ENCODE measurements at places on chromosomes 5 and 9. TPM values are rescaled to one million over a fixed set of nuclear protein-coding genes. Genes with fewer than 3 reads are reported as not detected.
A peak's percentile ranks its signal among the peaks of the same experiment; 100 is the strongest.

DNA sequence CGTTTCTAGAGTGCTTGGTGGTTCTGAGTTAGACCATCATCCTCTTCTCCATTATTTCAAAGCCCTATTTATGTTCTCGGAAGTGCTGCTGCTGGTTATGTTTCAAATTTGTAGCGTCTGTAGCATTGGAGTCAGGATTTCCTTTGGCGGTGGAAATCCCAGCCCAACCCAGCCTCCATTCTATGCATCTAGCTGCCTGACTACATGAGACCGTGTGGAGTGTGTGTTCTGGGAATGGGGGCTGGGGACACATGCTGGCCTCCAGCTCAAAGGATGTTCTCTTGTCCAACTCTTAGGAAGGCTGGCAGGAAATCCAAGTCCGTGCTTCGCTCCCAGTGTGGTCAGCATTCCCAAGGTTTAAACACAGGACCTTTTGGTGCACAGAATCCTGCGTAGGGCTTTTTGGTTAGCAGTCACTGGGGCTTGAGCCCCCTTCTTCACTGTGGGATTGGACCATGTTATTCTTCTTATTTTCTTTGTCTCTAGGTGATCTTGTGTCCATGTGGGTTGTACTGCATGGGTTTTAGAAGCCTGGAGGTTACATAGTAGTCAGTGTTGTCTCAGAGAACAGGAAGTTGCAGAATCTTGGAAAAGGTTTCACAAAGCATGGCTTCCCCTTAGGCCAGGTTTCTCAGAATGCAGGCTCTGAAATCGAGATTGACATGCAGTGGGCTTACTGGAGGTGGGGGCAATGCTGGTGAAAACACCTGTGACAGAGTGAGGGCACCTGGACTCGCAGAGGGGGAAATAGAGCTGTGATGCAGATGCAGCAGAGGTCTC lies 132.2 kb downstream of the ARHGAP26 start:
- no peak for DNase-seq

DNA sequence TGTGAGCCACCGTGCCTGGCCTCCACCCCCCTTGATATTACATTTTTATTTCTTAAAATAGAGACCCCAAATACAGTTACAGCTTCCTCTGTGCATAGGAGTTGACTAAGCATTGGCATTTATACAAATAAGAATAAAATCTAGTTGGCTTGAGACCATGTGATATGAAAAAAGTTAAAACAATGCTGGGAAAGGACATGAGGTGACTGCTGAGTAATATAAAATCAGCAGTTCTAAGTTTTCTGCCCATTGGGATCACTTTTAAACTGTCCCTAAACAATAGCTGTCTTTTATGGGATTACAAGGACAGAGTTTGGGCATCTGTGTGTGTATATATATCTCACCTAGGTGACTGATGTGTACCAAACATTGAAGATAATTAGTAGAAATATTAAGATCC lies 96.6 kb downstream of the UBE2R2 start:
- peak; percentile 35 for DNase-seq

- no peak for DNase-seq
Measured at GRCh38 chr9:135329571-135330306, 149.8 kb upstream of the PPP1R26 start.

GRCh38 chr5:33701251-33701650 lies 190.5 kb downstream of the ADAMTS12 start:
- no peak for DNase-seq

DNA sequence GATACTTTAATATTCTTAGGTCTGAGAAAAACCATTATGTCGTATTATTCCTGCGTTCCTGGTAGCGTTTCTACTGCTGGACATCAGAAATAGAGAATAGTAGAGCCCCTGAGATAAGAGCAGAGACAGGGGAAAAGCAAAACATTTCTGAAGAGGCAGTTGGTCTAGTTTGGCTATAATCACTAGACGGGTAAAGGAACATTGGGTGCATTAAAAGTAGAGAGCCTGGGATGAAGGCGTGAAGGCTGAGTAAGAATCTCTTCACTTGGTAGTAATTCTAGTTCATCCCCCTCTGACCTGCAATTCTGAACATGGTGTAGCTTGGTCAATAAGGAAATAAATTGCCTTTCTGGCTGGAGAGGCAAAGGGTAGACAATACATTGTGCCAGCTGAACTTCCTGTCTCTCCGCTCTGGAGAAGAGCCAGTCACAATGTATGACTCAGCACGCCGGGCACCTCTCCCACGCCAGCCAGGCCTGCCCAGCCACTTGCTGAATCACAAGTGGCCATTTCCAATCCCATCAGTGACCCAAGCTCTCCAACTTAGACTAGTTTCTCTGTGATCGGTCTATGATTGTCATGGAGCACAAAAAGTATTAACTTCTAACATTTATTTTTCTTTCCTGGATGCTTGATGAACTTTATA lies 75.4 kb downstream of the STK32A start:
- peak; percentile 91 for DNase-seq

- no peak for DNase-seq
Measured at GRCh38 chr5:23506329-23507236, 826 bp upstream of the PRDM9 start.

GRCh38 chr5:177526791-177527190 lies 10.0 kb upstream of the DDX41 start:
- no peak for DNase-seq

GRCh38 chr5:171773106-171773505 lies 12.5 kb upstream of the SMIM23 start:
- DNase-seq: no peak

- DNase-seq: peak; percentile 5
Measured at GRCh38 chr5:106843812-106844416, 826.8 kb downstream of the EFNA5 start.

DNA sequence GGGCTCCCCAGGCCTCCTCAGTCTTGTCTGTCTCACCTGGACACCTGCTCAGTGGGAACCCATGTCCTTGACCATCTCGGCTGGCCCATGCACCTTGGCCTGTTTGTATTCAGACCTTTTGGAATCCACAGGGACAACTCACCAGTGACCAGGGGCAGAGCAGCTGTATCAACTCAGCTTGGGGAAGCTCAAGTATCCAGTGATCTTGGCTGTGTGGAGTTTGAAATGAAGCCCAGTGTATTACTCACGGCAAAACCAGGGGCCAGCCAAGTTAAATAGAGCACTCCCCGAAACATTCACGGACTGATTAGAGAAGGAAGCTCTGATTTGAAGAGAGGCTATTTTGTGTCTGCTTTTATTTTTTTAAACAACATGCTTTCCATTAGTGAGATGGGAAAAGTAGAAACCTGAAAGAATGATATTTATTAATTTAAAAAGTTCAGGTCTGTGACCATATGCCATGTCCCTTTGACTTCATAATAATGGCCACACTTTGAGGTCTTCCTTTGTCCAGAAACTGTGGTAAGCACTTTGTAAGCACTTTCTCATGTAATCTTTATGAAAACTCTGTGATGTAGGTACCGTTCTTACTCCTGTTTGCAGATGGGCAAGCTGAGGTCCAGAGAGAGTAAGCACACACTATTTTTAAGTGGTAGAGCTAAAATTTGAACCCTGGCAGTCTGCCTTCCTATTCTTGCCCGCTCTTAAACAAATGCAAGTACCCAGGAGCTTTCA lies 656.5 kb downstream of the BNC2 start:
- peak; percentile 84 for DNase-seq

DNA sequence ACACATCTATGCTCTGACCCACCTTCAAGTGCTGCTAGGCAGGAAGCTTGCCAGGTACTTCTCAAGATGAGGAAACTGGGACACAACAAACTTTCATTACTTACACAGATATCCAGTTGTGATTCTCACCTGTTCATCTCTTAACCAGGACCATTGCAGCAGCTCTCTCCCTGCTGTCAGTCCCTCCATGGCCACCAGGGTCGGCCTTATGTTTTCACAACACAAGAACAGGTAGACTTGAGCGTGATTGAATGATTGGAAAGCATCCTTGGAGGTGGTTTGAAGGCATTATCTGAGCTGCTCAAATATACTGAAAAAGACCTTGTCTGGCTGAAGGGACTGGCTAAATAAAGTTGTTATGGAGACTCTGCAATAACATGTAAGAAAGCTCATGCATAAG lies 94.4 kb downstream of the MTREX start:
- DNase-seq: peak; percentile 7

DNA sequence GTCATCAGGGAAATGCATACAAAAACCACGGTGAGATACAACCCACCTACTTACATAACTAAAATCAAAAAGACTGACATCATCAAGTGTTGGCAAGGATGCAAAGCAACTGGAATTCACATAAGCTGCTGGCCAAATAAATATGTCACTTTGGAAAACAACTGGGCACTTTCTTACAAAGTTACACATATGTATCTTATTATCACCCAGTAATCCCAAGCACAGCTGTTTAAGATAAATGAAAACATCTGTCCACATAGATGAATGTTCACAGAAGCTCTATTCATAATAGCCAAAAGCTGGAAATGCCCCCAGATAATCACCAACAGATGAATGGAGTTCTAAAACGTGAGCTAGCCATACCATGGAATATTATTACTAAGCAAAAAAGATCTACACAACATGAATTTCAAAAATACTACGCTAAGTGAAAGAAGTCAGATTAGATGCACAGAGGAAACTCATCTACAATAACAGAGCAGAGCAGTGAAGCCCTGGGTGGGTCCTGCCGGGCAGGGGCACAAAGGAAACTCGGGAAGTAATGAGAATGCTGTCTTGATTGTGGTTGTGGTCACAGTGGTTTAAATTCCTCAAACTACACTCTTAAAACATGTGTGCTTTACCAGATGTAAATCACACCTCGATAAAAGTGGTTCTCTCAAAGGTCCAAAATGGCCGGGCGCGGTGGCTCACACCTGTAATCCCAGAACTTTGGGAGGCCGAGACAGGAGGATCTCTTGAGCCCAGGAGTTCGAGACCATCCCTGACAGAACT lies 8.5 kb downstream of the CAMSAP1 start:
- no peak for DNase-seq

GRCh38 chr5:1824903-1825841 lies 24.0 kb downstream of the NDUFS6 start:
- DNase-seq: no peak

DNA sequence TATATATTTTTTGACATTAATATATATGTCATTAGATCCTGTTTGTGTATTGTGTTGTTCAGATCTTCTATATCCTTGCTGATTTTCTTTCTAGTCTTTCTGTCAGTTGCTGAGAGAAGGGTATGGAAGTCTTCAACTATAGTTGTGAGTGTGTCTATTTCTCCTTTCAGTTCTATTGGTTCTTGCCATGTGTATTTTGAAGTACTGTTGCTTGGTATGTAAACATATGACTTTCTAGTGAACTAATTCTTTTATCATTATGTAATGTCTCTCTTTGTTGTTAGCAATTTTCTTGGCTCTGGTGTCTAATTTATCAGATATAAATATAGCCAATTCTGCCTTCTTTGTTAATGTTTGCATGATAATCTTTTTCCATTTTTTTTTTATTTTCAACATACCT lies 84.3 kb upstream of the CAST start:
- DNase-seq: no peak

LCN9 gene
- not detected for total RNA-seq

DDX4 gene
- not detected for total RNA-seq

PTPRD gene
- 3.2 TPM for total RNA-seq

AGPAT2 gene
- 46.1 TPM for total RNA-seq
